ENCODE measurements at places on chromosomes 6 and 20.

- DNase-seq, result no peak
Measured at GRCh38 chr6:96917098-96917497, 7.4 kb upstream of the KLHL32 start.

- DNase-seq, result no peak
Measured at GRCh38 chr6:158413814-158414565, 101.7 kb downstream of the TULP4 start.

DNA sequence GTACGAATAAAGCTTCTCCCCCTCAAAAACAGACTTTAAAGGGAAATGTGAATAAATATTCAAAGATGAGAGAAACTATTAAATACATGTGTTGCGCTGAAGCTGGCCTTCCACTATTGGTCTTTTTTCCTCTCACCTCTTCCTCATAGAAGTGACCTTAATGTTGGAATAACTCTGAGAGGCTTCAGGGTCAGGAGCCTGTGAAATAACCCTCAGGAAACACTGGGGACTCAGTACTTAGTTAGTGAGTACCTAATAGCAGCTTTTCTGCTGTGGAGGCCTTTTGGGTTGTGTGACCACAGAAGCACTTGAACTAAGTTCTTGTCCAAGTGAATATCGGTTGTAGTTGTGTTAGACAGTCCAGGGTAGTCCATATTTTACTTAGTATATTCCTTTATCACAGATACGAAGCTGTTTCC is 799 bp upstream of the SHPRH start:
- DNase-seq, result no peak

GRCh38 chr20:33373735-33374605 is 27.3 kb downstream of the CDK5RAP1 start:
- no peak for DNase-seq

DNA sequence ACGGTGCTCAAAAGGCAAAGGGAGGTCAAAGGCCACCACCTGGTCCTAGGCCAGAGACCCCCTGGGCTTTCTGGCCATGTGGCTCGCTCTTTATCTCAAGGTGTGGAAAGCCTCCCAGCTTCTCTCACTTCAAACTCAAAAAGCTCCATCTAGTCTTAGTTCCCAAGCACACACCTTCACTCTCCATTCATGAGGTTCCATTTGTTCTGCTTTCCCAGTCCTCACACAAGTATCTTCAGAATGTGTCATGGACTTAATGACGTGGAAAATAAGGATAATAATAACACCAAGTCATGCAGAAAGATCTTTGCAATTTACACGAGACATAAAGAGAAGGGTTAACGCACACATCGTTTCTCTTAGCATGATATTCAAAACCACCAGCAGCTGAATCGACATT is 219.3 kb downstream of the GMDS start:
- no peak for DNase-seq

GRCh38 chr6:167472148-167472547 is 147.3 kb downstream of the TTLL2 start:
- DNase-seq, result no peak

DNA sequence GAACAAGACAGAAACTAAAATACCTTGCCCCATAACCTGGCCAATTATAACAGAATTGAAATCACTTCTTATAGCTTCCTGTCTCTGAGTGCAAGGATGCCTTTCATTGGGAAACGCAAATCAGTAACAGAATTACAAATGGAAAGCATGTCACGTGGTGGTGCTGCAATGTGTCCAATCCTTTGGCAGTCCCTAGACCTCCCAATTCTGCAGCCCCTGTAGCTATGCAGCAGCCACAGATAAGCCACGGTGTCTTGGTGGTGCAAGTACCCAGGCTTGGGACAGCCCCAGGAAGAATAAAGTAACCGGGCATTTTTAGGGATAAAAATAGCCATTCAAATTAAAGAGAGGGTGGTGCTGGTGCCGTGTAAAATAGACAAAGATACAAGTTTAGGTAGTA is 134.6 kb upstream of the CCN2 start:
- no peak for DNase-seq

- DNase-seq, result no peak
Measured at GRCh38 chr6:139639507-139639906, 265.1 kb upstream of the CITED2 start.

DNA sequence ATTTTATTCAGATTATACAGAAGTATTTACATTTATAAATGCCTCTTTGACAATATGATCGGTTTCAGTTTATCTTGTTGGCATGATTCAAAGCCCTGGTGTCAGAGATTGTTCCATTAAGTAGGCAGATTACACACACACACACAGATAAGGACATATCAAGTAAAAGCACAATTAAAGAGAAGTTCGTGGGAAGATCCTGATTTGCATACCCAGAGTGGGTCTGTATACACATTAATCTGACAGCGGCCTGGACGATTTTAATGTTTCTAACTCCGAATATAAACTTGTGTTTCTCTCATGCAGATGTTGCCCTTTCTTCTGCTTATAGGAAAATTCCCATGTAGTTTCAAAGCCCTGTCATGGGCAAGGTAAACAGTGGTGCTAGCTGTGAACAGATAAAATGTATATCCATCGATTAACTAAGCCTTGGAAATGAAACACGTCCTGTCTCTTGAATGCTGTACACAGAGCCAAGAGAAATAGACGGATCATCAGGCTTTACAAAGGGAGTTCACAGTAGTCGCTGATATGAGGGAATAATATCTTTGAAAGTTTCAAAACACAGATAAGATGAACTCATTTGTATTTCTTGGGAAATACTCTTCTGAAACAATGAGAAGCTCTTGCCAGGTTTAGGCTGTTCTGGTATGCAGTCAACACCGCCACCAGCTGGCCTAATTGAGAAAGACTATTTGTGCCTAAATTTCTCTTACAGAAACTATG is 108.2 kb upstream of the GMDS start:
- DNase-seq, result peak; percentile 49

GRCh38 chr6:139239064-139239463 is 52.7 kb downstream of the TXLNB start:
- DNase-seq, result no peak

DNA sequence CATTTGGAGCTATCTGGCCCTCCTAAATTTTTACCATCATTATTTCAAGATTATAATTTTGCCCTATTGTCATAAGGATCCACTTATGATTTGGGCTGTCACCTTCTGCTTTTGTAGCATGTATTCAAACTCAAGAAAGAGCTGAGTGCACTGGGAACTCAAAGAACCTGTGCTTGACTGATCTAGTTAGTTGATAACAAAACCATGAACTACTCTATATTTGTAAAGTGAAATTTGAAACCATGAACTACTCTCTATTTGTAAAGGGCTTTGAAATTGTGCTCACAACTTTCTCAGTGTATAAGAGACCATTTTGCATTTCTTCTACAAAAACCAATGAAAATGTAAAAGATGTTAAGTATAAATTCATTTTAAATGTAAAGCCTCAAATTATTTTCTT is 77.5 kb upstream of the POPDC3 start:
- no peak for DNase-seq

DNA sequence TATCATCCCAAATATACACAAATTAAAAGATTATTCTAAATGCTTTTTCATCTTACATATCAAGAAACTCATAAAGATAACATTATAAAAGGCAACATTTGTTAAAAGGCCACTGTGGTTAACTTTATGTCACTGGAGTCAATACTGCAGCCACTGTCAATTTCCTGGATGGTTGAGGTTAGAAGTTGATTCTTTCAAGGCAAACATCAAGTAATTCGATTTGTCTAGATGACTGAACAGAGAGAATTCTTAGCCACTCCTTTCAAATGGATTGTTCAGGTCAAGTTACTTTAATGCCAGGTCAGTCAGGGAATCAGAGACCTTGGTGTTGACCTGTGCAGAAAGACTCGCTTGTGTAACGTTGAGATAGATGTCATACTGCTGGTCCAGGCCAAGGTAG is 44.4 kb upstream of the SIM1 start:
- no peak for DNase-seq

- no peak for DNase-seq
Measured at GRCh38 chr6:76862936-76863335, 600.4 kb downstream of the HTR1B start.

- no peak for DNase-seq
Measured at GRCh38 chr6:44179072-44179536, 20.5 kb downstream of the CAPN11 start.

GRCh38 chr20:44598423-44599305 is 16.3 kb downstream of the PKIG start:
- DNase-seq, result no peak

- DNase-seq, result no peak
Measured at GRCh38 chr20:2849529-2849928, 9.0 kb downstream of the VPS16 start.

DNA sequence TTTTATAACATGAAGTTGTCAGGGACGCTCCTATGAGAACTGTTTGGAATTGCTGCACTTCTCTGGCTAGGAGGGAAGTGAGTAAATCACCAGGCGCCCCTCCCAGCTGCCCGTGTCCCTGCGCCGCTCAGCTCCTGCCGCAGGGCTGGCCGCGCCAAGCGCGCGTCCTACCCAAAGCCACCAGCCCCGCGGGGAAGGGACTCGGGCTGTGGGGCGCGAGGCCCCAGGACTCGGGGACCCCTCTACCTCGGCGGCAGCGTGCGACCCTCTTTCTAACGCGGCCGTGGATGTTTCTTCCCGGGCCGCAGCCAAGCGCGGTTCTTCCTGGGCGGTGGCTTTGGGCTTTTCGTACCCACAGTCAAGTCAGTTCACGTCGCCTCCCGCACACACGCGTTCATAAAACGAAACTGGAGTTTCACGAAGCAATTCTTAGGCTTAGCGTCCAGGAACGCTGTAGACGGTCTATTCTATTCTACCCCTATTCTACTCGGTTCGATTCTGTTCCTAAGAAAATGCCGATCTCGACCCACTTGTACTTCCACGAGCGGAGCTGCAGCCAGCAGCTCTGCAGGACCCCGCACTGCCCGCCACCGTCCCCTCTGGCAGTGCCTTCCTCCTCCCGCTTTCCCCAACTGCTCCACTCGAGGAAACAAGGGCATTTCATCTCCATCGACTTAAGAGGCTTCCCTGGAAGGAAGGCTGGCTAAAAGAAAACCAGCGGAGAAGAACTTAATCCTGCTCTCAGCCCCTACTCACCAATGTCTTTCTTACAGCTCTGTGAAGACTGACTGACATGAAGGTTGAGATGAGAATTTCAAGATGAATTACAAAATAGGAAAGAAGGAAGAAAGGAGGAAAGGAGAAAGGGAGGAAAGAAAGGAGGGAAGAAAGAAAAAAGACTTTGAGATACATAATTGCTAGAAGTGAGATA is 15.4 kb downstream of the FOXC1 start:
- DNase-seq, result no peak

- peak; percentile 63 for DNase-seq
Measured at GRCh38 chr6:139373154-139373927, 1.1 kb downstream of the CITED2 start.

- no peak for DNase-seq
Measured at GRCh38 chr20:21796059-21796458, 90.6 kb downstream of the PAX1 start.

GRCh38 chr20:34143951-34144350 is 31.9 kb upstream of the EIF2S2 start:
- no peak for DNase-seq

DNA sequence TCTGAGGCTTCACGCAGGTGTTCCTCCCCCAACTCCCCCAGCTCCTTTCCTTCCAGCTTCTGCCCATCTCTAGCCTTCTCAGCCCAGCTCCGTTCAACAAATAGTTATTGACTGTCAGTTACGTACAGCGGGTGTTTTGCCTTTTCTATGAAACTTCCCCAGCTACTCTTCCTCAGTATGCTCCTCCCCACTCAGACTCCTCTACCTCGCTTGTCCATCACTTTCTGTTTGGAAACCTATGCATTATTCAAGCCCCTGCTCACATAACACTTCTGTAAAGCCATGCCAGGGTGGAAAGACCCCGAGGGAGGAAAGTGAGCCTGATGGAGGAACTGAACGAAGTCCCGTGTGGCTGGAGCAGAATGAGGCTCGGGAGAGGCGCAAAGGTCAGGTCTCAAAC is 44.2 kb upstream of the NR2E1 start:
- no peak for DNase-seq

GRCh38 chr6:6892744-6893583 is 214.8 kb upstream of the RREB1 start:
- DNase-seq, result no peak

DNA sequence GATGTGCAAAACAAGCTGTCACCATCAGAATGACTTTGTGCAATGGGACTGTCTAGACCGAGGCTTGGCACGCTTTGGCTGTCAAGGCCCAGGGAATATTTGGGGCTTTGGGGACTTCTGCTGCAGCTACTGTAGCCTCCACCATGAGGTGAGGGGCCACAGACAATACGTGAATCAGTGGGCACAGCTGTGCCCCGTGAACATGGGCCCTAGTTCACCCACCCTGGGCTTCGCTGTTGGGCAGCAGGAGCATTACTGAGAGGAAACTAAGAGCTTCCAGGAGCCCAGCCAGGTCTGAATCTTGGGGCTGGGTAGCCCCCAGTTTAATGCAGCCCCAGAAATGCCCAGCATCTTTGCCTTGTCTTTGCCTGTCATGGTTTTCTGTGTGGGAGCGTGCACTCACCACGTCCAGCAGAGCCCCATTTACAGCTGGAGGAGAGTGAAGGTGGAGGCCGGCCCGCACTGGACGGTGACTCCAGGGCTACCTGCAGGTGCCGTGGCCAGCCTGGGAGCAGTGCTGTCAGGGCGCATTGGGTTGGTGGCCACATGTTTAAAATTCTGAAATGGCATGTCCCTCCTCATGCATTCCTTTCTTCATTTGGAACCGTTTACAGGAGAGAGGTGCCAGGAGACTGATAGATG is 34.7 kb downstream of the DUSP22 start:
- no peak for DNase-seq

- no peak for DNase-seq
Measured at GRCh38 chr6:87099472-87099871, 4.6 kb upstream of the CGA start.

DNA sequence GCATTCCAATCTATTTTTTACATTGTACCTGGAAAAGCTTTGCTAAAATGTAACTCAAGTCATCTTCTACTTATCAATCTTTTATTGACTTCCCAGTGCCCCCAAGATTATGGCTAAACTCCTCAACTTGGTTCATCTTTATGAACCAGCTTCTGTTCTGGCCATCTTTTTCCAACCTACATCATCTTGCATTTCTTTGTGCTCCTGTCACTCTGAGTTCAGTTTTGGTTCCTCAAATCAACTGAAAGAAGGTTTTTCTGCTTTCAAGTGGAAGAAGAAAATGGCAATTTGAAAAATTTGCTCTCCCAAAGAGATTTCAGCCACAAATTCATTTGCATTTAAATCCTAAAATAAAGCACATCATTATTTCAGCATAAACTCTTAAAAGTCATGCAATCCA is 41.8 kb downstream of the GPX5 start:
- DNase-seq, result no peak

DNA sequence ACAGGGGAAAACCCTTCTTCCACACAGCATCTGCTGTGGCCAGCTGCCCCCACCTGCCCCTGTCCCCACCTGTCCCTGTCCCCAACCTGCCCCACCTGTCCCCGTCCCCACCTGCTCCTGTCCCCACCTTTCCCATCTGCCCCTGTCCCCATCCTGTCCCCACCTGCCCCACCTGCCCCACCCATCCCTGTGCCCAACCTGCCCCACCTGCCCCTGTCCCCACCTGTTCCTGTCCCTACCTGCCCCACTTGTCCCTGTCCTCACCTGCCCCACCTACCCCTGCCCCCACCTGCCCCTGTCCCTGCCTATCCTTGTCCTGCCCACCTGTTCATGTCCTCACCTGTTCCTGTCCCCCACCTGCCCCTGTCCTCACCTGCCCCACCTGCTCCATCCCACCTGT is 6.4 kb upstream of the MYT1 start:
- no peak for DNase-seq

Data from stimulated activated CD4-positive, alpha-beta T cell treated with anti-CD3 and anti-CD28 coated beads, Interleukin-12 subunit alpha, Interleukin-12 subunit beta, amount 100 ng/mL, for 4 hours (primary cell).